ENCODE measurements at places on chromosomes 7 and 10. TPM values are rescaled to one million over a fixed set of nuclear protein-coding genes. Genes with fewer than 3 reads are reported as not detected.

Gene HTR5A
- total RNA-seq: not detected

DNA sequence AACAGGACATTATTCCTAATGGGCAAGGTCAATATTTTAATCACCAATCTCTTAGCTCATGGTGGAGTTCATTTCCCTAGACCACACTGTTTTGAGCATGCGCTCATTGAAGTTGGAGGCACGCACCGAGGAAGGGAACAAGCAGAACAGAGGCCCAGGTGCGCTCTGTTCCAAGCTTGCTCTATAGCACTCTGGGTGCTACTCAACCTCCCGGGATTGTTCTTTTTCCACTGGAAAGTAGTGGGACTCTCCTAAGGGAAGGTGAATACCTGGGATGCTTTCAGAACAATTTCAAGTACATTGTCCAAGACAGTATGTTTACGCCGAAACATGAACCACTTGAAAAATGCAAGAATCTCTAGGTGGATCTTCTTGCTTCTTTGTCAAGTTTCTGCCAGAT is 16.2 kb downstream of the PLXNA4 start:
- no peak for DNase-seq

Gene CEP41
- 7.0 TPM for total RNA-seq

GRCh38 chr7:158394936-158395335 is 192.7 kb downstream of the PTPRN2 start:
- DNase-seq: no peak

GRCh38 chr7:124459101-124460055 is 306.2 kb downstream of the GPR37 start:
- no peak for DNase-seq

Data from breast epithelium (tissue), 4 donors.